ENCODE measurements at places on chromosomes 5 and 9. TPM values are rescaled to one million over a fixed set of nuclear protein-coding genes. Genes with fewer than 3 reads are reported as not detected.

GAPT gene
- total RNA-seq, result not detected

NIPAL4 gene
- total RNA-seq, result not detected

AK8 gene
- 0.06 TPM for total RNA-seq

PCDHAC2 gene
- total RNA-seq, result 0.32 TPM

MAP1B gene
- 35.5 TPM for total RNA-seq

TMEM171 gene
- 2.1 TPM for total RNA-seq

DCAF12 gene
- total RNA-seq, result 17.9 TPM

SLC9A3 gene
- total RNA-seq, result 0.32 TPM

TXNDC8 gene
- not detected for total RNA-seq

ARHGAP26 gene
- 9.7 TPM for total RNA-seq

CCDC180 gene
- total RNA-seq, result 0.32 TPM

CCDC69 gene
- total RNA-seq, result 5.1 TPM

CNTNAP3 gene
- 18.5 TPM for total RNA-seq

OR13C3 gene
- total RNA-seq, result not detected

All from bladder microvascular endothelial cell (primary cell).